Mucosa of gallbladder (tissue), 1 donor: ENCODE measurements at places on chromosomes 16 and 17. TPM values are rescaled to one million over a fixed set of nuclear protein-coding genes. Genes with fewer than 3 reads are reported as not detected.

Gene TRPV2
- 31.0 TPM for total RNA-seq

Gene SEPTIN1
- total RNA-seq, result 11.5 TPM

Gene FAM171A2
- total RNA-seq, result 4.0 TPM

Gene SRL
- 1.4 TPM for total RNA-seq

Gene TACO1
- 20.0 TPM for total RNA-seq

Gene CSH2
- total RNA-seq, result not detected

Gene SNF8
- total RNA-seq, result 90.2 TPM

Gene ZFP3
- 8.7 TPM for total RNA-seq

Gene RAP1GAP2
- 32.8 TPM for total RNA-seq

Gene CCL4
- total RNA-seq, result 27.6 TPM

Gene HOXB13
- total RNA-seq, result 0.12 TPM

Gene CHD9
- 71.4 TPM for total RNA-seq

Gene NPIPB9
- not detected for total RNA-seq

Gene CACNG1
- not detected for total RNA-seq

Gene FBXW10B
- 1.6 TPM for total RNA-seq

Gene SEPTIN12
- total RNA-seq, result not detected

Gene DLX4
- not detected for total RNA-seq

Gene ANKRD40CL
- 10.9 TPM for total RNA-seq

Gene C16orf89
- 25.0 TPM for total RNA-seq

Gene PRR35
- not detected for total RNA-seq

Gene NOD2
- 1.5 TPM for total RNA-seq

Gene UTP4
- total RNA-seq, result 26.0 TPM

Gene PRR29
- total RNA-seq, result 0.26 TPM

Gene TBX6
- total RNA-seq, result 3.7 TPM

Gene SCGB1C2
- not detected for total RNA-seq

Gene FTO
- 79.2 TPM for total RNA-seq

Gene SLC6A2
- total RNA-seq, result 0.23 TPM

Gene PLLP
- total RNA-seq, result 206 TPM

Gene RNF222
- not detected for total RNA-seq

Gene COX4I1
- total RNA-seq, result 571 TPM

Gene CCDC137
- total RNA-seq, result 20.3 TPM

Gene EVI2B
- 13.0 TPM for total RNA-seq

Gene GNGT2
- 3.4 TPM for total RNA-seq

Gene FCSK
- total RNA-seq, result 38.0 TPM

Gene RHBDL1
- 5.5 TPM for total RNA-seq

Gene TMIGD1
- not detected for total RNA-seq

Gene CHRNE
- 9.4 TPM for total RNA-seq
